ENCODE measurements at places on chromosomes 5 and 9. TPM values are rescaled to one million over a fixed set of nuclear protein-coding genes. Genes with fewer than 3 reads are reported as not detected.

DNA sequence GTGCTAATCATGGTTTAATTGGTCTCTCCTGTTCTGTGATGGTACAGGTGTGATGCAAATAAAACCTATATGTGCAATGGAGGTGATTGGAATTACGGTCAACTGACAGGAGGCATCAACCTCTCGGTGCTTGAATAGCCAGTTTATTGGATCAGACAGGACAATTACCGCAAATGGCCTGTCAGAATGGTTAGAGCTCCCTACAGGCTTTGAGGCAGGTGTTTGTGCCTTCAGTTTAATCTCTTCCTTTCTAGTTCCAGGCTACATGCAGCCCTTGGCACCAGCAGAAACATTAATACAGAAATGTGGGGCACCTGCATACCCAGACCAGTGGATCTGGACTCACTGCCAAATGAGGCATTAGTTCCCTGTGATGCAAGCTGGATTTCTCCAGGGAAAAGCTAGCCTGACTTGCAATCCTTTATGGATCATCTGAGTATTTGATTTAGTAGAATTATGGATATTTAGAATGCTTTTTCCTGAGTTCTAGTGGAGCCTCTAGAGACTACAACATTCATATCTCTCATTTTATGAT is 128.6 kb downstream of the MAT2B start:
- no peak for DNase-seq

DNA sequence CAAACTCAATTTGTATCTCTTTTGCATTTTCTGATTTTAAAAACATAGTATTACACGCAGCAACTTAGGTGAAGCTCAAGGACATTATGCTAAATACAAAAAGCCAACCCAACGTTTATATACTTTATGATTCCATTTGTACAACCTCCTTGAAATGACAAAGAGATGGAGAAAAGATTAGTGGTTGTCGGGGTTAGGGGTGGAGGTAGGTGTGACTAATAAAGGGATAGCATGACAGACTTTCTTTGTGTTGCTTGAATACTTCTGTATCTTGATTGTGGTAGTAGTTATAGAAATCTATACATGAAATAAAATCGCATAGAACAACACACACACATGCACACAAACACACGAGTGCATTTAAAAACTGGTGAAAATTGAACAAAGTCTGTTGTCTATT is 42.5 kb upstream of the EFNA5 start:
- no peak for DNase-seq

- no peak for DNase-seq
These were observed 13.3 kb downstream of the SPATA9 start for GRCh38 chr5:95669540-95669939.

Gene CDKN2B-AS1
- total RNA-seq: not detected

- no peak for DNase-seq
These were observed 283.9 kb upstream of the RFX3 start for GRCh38 chr9:3809724-3810123.

DNA sequence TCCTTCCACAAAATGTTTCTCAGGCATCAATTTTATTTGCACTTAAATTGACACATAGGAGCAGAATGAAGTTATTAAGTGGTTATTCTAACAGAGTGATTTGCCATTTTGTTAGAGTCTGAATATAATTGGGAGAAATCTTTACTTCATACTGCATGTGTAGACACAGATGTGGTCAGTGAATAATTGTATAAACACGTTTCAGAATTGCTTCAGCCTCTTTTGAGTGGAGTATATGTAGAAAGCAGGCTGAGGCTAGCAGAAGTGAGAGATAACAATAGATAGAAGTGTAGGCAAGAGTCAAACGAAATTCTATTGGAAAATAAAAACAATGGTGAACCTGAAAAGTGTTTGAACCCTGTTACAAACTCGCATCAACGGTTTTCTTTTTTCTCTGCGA is 270.7 kb downstream of the TMEM167A start:
- no peak for DNase-seq

- DNase-seq: no peak
These were observed 151.1 kb upstream of the CCDC152 start for GRCh38 chr5:42605490-42605889.

GRCh38 chr5:163506095-163506457 is 657 bp downstream of the MAT2B start:
- DNase-seq: no peak
